ENCODE measurements at places on chromosomes 6 and 20.

DNA sequence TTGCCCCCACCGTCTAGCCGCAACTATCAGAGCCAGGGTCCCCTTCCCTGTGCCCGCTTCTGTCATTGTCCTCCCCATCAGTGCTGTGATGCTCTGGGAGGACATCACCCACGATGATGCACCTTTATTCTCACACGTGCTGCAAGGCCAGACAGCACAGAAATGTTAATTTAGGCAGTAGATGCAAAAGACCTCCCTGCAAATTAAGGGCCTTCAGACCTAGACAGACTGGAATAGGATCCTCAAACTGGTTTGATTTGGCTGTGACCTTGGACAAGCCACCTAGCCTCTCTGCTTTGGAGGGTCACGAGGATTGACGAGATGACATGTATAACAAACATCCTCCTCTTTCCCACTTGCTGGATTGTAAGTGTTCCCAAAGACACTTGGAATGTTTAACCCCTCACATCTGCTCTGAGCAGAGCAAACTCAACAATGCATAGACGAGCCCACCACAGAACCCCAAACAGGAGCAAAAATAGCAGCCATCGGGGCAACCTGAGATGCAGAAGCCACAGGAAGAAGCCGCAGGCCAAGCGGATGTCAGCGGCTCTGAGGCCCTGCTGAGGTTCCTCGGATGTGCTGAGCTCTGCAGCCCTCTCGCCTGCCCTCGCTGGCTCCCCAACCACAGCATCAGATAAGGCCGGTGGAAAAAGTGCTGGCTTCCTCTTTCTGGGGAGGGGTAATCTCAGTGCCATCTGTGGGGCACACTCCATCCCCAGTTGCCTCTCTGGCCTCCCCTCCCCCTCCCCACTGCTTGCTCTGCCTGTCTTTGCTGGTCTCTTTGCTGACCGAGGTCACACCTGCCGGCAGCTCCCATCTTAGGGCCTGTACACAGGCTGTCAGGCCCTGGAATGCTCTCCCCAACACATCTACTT is 35.3 kb downstream of the TOX2 start:
- no peak for DNase-seq

GRCh38 chr20:49029203-49029602 is 16.9 kb upstream of the CSE1L start:
- DNase-seq = no peak

DNA sequence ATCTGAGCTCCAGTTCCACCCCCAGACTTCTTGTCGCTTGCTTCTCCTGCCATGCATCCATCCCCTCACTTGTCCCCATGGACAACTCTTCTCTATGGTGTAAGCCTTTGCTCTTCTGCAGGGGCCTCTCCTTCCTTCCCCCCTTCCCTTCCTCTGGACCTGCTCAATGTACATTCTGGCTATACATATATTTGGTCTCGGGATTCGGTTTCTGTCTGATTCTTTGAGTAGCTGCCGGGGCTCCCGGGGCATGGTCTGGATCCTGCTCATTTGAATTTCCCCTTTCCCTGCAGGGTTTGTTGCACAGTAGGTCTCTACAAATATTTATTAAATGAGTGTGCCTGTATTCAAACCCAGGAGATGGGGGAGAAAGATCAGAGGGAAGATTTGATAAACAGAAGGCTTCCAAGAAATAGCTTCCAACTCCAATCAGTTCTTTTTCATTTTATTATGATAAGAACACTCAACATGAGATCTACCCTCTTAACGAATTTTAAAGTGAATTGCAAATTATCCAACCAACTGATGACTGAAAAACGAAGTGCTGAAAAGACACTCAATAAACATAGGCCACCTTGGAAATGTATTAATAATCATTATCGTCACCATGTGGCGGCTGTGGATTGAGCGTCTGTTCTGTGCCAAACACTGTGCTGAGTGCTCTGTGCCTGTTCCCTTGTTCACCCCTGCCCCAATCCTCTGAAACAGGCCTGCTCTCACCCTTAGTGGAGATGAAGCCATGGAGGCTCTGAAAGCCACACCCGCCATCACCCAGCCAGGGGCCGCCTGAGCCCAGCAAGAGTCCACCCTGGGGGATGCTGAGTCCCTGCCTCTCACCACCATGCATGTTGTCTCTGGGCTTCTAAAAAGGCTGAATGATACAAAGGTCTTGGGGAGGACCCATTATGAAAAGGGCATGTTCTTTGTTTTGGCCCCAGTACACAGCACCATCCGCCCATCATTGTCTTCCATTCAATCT is 34.3 kb upstream of the APCDD1L start:
- DNase-seq = no peak

DNA sequence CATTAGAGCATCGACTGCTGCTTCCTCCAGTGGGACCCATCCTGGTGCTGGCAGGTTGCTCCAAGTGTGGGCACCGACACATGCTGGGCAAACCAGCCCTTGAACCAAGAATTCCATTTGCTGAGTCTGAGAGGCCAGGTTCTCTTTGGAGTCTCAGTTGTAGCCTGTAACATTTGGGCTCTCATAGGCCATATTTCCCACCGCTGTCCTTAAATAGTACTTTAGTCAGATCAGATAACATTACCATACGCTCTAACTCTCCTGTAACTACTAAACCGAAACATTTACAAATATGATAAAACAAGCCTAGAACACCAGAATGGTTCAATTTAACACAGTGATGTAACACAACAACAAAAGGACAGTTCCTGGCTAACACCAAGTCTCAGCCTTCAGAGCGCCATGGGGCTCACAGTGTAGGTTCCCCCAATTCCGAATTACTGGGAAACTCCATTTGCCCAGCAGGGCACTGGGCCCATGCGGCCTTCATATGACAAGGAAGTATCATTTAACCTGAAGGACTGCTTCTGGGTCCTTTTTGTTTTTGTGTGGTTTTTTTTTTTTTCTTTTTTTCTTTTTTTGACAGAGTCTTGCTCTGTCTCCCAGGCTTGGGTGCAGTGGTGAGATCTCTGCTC is 28.4 kb upstream of the CD93 start:
- DNase-seq = no peak

DNA sequence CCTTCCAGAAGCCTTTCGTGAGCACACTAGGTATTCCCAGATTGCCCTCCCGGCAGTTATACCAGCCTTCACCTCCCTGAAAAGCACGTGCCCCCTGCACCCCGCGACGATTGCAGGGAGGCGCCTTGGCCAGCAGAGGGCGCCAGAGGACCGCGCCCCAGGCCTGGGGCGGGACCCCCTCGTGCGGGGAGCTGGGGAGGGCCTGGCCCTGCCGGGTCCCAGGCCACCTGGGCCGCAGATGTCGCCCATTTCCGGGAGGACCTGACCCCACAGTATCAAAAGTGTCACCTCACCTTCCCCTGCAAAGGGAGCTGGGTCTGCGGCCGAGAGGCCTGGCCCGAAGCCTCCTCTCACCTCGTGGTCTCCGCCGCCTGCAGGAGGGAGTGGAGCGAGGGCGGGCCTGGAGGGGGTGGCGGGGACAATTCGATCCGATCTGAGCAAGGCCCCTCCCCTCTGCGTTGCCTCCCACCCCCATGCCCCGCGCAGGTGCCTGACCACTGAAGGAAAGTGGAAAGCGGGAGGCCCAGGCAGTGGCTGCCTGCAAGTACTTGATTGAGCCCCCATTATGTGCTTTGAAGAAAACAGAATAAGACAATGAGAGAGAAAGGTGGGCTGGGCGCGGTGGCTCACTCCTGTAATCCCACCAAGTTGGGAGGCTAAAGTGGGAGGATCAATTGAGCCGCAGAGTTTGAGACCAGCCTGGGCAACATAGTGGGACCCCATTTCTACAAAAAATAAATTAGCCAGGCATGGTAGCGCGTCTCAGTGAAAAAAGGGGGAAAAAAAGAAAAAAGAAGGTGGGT is 3.5 kb upstream of the SNAI1 start:
- peak; percentile 51 for DNase-seq

- no peak for DNase-seq
Observed at GRCh38 chr20:59184880-59185447, 21.3 kb downstream of the ZNF831 start.

DNA sequence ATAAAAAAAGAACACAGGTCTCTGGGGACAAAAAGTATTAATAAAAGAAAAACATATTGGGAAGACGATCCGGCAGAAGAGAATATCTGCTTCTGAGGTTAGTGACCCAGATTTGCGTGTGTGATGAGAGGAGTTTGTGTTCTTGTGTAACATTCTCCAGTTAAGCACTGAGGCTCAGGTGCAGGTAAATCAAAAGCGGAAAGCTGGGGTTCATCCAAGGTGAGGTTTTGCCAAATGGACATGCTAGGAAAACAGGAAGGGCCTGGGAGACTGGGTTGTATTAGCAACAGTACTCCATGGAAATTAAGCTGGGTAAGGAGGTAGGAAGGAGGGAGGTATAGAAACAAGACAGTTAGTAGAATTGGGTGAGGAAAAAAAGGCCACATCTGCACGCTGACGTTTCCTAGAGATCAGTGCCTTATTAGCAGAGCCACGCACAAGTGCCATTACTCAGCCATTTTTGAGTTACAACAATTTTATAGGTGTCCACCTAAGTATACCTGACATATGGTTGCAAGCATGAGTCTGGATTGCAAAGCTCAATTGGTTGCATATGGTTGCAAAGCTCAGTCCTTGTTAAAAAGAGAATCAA is 139.6 kb downstream of the ZMYND8 start:
- no peak for DNase-seq

DNA sequence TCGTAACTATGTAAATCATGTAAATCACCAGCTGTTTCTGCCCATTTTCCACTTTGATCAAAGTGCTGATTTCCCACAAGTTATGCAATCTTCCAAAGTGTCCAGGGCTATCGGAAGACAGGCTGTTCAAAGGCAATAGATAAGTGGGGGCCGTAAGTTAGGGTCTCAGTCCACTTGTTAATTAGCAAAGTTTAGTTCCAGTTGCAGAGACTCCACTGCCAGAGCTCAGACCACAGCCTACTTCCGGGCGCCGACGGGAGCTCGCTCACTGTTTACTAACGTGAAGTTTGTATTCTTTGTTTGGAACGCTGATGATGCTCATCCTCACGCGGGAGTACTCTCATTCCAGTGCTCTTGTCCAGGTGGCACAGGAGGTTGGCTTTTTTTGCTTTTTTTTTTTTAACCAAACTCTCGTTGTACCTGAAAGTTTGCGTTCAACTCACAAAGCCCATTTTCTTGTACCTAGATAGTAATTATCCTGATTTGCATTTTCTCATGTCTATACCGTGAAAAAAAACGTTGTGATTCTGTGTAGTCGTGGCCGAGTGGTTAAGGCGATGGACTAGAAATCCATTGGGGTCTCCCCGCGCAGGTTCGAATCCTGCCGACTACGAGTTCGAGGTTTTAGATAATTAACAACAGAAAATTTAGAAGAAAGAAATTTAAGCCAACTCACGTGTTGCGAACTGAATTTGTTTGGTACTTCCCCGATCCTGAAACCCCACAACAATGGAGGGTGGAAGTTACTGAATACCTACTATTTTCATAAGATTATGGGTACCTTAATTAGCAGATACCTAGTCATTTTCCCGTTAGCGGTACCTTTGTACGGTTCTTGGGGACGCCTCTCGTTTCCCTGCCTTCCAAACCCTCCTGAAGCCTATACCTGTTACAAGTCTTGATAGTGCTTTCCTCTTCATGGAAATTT is 29.9 kb upstream of the ZNF184 start:
- peak; percentile 74 for DNase-seq

- no peak for DNase-seq
Observed at GRCh38 chr20:1911536-1911935, 16.3 kb downstream of the SIRPA start.

DNA sequence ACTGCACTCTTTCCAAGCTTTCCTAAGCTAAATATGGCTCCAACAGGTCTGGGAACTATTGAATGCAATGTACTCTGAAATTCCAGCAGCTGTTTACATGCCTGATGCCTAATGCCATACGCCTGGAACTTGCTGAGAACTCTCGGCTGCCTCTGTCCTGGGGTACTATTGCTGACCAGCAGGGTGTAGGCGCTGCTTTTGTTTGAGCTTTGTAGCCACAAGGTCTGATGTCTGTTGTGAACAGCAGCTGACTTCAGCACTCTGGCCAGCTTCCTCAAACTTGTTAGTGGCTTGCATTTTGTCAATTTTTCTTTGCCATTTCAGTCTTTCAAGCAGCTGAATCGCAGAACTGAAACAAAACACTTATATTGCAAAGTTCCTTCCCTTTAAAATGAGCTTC is 26.7 kb downstream of the SAYSD1 start:
- peak; percentile 42 for DNase-seq

DNA sequence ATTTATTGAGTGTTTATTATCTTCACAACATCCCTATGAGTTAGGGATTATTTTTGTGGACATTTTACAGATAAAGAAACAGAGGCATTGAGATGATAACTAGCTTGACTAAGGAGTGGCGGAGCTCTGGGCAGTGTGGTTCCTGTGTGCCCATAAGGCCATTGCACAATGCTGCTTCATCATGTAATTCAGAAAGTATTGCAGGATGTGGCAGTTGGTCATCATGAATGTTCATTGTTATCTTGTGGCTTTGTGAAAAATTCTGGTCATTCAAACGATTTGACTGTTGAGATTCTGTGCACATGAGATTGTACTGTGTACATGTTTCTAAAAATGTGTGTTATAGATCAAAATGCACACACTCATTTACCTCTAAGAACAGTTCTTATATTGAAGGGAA is 150.8 kb downstream of the ESR1 start:
- DNase-seq = peak; percentile 62

DNA sequence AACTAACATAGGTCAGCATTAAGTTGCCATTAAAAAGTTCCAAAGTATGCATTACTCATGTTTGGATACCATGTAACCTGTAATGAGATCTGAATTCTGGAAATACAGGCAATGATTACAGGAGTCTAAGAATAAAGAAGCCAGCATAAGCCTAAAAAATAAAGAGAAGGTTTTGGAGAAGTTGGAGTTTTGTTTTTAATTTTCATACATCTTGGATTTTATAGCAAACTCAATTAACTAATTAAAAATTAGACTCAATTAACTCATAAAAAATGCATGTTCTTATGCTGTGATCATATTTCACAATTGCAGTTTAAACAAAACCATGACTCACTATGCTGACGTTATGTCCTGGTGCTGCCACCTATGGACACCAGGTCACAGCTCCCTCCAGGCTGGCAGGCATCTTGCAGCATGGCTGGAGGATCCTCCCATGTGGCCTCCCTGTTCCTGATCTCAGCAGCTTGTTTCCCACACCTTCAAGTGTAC is 648.8 kb upstream of the AGPAT4 start:
- DNase-seq = peak; percentile 80

GRCh38 chr6:108710030-108710429 is 138.2 kb upstream of the ARMC2 start:
- no peak for DNase-seq

GRCh38 chr20:8156235-8157079 is 24.4 kb downstream of the PLCB1 start:
- peak; percentile 57 for DNase-seq

- DNase-seq = no peak
Observed at GRCh38 chr6:150719099-150719766, 119.5 kb downstream of the PLEKHG1 start.

GRCh38 chr20:33679758-33680485 is 5.7 kb upstream of the NECAB3 start:
- DNase-seq = no peak
